Muscle of arm (tissue), 14 donors: ENCODE measurements at places on chromosomes 11 and 22.

DNA sequence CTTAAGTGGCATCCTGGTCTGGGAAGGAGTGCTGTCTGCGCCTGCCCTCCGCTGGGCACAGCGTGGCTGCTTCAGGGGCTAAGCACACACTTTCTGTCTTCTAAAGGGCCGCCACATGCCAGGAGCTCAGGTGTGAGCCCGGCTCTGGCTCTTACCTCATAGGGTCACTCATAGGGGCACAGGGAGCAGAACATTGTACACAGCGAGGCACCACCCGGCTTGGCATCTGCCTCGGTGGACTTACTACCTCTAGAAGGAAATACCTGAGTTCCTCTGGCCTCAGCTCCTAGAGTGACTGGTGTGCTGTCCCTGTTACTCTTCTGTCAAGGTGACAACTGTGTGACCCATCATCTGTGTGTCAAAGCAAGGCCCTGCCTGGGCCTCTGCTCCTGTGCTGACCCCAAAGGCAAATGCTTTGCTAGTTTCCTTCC lies 13.4 kb downstream of the NEAT1 start:
- DNase-seq, result no peak

DNA sequence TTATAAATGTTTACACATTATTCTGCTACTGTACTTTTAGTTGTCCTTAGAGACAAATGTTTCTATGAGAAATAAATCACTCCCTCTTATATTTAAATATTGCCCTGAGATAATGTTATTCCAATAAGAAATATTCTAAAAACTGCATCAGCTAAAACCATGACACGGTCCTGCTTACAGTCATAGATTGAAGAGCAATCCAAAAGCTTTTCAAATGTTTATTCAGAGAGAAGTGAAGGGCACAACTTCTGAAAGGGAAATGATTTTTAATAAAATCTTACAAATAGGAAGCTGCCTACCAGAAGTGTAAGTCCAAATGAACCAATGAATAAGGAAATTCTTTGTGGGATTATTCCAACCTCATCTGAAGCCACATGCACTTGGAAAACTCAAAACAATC lies 49.2 kb downstream of the STK33 start:
- DNase-seq, result no peak

GRCh38 chr11:34501949-34502348 lies 11.6 kb downstream of the ELF5 start:
- DNase-seq, result no peak

DNA sequence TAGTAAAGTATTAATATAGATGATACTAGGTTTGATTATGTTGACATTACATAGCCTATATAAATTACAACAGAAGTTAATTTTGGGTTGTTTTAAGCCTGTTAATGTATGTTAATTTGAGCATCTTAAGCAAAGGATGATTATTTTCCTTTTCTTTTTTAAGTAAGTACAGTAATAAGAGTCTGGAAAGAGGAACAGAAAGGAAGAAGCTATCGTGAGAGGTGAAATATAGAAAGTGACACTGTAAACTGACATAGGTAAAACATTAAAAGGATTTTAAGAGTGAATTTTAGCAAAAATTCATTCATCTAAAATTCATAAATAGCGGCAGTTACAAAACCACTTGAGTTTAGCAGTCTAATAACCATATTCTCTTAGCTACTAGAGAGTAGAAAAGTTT lies 45.5 kb downstream of the FAR1 start:
- DNase-seq, result no peak

DNA sequence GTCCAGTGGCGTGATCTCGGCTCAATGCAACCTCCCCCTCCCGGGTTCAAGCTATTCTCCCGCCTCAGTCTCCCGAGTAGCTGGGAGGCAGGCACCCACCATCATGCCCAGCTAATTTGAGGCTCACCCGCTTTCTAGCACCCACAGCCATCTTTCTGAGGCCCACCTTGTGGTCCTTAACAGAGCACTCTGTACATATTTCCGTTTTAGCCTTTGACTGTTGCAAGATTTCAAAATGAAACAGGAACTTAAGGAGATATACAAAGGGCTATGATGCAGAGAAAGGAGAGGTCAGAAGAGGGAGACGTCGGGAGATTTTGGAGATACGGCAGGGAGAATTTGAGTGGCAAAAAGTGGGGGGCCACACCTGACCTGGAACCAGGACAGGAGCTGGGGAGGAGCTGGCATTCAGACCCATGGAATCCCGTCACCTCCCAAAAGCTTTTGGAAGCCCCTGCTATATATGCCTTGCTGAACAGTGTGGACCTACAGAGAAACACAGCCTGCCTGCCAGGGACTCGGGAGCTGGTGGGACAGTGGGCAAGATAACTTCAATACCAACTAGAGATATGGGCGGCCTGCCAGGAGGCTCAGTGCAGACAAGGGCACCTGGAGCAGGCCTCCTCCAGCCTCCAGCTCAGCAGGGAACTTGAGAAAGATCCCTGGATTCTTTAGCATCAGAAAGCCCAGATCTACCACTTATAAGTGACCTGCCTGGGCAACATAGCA lies 8.0 kb upstream of the CLCF1 start:
- no peak for DNase-seq

GRCh38 chr11:56817661-56818060 lies 69.2 kb upstream of the OR9G4 start:
- no peak for DNase-seq

DNA sequence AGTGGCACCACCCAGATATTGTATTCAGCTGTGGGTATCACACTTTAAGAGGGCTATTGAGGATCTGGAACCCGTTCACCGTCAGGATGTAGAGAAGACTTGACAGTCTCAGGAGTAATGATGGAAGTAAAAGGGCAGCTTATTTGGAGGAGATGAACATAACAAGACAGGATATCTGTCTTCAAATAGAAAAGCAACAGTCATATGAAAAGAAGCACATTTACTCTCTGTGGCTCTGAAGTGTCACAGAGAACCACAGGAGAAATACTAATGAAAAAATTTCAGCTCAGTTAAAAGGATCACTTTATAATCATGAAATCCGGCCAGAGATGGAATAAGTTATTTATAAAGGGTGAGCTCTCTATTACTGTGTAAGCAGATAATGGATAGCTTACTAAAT lies 200.8 kb downstream of the FAM76B start:
- no peak for DNase-seq

DNA sequence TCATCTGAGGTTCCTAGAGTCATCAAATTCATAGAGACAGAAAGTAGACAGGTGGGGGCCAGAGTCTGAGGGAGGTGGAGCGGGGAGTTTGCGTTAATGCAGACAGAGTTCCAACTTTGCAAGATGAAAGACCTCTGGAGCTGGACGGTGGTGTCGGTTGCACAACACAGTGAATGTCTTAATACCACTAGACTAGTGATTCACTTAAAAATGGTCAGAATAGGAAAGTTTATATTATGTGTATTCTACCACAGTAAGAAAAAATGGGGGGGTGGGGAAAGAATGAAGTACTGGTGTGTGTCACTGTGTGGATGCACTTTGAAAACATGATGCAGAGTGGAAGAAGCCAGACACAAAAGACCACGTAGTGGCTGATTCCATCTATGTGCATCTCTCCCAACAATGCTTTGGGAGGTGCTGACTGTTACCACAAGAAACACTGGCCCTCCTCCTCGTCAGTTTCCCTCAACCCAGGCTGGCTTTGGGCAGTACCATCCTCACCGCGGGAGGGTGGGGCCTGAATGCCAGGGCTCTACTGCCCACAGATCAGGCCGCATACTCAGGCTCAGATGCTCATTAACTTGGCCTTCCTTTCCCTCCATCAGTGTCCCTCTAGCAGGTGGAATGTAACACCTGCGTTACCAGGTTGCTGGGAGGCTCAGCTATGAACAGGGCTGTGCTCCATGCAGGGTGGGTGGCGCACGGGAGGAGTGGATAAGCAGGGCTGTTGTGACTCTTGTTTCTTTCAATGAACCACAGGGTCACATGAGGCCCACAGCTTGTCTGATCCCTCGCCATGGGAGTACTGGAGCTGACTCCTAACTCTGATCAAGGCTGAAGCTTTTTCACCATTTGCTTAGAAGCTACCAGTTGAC lies 297.0 kb downstream of the CTTN start:
- no peak for DNase-seq

DNA sequence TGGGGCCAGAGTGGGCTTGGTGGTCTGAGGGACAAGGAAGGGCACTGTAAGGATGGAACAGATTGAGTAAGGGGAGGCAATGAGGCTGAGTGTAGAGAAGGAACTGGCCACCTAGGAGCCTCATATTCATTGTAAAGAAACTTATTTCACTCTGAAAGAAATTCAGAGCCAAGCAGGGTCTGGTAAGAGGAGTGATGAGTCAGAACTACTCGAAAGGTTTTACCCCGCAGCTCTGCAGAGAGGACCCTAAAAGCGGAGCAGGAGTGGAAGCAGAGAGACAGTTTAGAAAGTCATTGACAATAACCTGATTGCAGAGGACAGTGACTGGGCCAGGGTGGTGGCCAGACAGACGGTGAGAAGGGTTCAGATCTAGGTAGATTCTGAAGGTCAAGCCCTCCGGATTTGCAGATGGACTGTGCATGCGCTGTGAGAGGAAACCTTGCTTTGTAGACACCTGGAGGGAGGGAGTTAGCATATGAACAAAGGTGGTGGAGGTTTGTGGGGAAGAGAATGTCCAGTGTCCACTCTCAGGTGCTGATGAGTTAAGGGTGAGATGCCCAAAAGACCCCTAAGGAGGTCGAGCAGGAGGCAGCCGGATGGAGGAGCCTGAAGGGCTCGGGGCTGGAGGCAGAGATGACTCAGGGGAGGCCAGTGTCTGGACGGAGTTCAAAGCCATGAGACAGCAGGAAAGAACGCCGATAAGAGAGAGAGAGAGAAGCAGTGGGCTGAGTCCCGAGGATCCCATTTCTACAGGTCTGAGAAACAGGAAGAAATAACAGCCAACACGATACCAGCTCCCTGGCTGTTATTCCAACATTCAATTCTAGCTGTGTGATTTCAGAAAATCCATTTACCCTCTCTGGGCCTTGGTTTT lies 546.0 kb downstream of the BRD1 start:
- DNase-seq, result no peak

GRCh38 chr11:104333977-104334376 lies 170.0 kb upstream of the PDGFD start:
- DNase-seq, result no peak

DNA sequence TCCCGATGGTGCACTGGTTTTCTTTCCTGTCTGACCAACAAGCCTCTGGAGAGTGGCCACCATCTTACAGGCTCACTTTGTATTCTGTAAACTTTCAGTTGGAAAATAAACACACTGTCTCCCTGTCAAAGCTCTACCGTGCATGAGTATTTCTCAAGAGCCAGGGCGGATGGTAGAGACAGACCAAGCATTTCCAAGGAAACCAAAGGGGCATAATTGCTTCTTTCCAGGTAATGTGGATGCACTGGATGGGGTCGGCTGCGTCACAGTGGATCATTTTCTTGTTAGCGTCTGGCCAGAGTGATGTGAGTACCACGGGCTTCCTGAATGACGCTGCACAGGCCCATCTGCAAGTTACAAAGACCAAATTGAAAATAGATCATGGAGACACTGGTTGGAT lies 5.1 kb upstream of the SEZ6L start:
- DNase-seq, result no peak

GRCh38 chr11:73205661-73206343 lies 12.3 kb upstream of the P2RY2 start:
- no peak for DNase-seq

- no peak for DNase-seq
Observed at GRCh38 chr11:101169944-101170343, 40.3 kb upstream of the PGR start.

GRCh38 chr11:30852645-30853044 lies 266.5 kb upstream of the MPPED2 start:
- DNase-seq, result no peak

DNA sequence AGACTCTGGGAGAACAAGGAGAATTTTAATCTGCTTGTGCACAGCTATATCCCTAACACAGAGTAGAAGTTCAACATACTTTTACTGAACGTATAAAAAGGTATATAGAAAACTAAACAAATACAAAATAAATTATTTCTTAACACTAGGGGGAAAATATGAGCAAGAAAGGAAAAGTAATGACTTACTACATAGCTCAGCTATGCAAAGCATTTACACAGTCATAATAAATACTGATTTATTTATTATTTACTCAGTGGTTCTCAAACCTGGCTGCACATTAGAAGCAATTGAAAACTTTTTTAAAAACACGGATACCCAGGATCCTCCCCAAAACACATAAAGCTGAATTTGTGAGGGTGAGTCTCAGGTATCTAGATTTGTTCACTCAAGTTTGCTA lies 182.5 kb downstream of the TTC28 start:
- DNase-seq, result no peak

DNA sequence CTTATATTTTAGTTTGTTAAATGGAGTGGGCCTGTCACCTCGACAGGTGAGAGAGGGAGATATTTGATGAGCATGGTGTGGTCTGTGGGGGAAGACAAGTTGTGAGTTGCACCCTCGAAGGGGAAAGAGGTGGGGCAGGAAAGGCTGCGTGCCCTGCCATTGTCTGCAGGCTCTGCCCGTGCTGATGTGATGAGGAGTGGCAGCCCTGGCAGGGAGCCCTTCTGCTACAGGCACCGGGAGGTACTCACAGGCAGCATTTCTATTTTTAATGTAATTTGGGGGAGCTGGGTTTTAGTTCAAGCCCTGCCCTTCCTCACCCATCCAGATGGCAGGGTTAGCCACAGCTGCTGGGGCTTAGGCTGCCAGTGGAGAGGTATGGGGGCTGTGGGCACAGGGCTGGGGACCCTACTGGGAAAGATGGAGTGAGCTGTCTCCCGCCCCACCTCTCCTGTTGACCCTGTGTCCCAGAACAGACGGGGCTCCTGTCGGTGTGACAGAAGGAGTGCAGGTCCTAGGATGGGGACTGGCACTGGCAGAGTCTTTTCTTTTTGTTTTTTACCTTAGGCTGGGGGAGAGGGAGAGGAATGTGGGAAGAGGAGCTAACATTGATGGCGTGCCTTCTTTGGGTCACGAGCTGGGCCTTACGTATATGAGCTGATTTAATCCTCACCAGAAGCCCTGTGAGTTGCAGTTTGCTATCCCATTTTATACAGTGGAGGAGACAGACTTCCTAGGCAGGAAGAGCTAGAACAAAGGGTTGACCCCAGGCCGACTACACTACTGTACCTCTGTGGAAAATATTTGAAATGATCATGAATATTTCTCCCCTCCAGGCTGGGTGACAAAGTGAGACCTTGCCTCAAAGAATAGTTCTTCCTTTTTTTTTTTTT lies 51.6 kb downstream of the CEP164 start:
- no peak for DNase-seq

DNA sequence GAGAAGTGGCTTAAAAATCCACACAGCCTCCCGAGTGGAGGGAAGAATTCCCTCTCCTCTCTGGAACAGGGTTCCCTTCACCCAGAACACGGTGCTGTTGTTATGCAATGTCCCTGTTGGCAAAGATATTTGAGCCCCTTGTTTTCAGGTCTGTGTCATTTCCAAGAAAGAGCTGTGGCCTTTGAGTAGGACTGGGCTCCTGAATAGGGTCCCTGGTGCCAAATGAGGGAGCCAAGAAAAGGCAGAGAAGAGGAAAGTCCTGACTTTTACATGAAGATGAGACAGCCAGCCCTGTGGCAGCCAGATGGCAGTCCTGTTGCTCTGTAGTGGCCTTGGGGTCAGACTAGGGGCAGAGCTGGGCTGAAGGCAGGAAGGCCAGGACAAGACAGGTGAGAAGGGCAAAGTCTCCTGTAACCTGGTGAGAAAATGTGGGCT lies 51.2 kb upstream of the ELF5 start:
- DNase-seq, result no peak
